Hepatocyte (in vitro differentiated cells): ENCODE measurements at places on chromosomes 7 and 10. TPM values are rescaled to one million over a fixed set of nuclear protein-coding genes. Genes with fewer than 3 reads are reported as not detected.

GRCh38 chr7:153188630-153189029 is 429.1 kb downstream of the ACTR3B start:
- H3K4me1 ChIP-seq: no peaks in the 10 kb centered on the region
- no peaks in the 10 kb centered on the region for H3K27me3 ChIP-seq
- no peak overlapping the region for H3K4me3 ChIP-seq
- no peak overlapping the region for H3K27ac ChIP-seq

- no peak overlapping the region for H3K27ac ChIP-seq
These were observed 178.3 kb upstream of the AUTS2 start for GRCh38 chr7:69419934-69420333.

Gene NPFFR1
- total RNA-seq: not detected in 2 replicates

DNA sequence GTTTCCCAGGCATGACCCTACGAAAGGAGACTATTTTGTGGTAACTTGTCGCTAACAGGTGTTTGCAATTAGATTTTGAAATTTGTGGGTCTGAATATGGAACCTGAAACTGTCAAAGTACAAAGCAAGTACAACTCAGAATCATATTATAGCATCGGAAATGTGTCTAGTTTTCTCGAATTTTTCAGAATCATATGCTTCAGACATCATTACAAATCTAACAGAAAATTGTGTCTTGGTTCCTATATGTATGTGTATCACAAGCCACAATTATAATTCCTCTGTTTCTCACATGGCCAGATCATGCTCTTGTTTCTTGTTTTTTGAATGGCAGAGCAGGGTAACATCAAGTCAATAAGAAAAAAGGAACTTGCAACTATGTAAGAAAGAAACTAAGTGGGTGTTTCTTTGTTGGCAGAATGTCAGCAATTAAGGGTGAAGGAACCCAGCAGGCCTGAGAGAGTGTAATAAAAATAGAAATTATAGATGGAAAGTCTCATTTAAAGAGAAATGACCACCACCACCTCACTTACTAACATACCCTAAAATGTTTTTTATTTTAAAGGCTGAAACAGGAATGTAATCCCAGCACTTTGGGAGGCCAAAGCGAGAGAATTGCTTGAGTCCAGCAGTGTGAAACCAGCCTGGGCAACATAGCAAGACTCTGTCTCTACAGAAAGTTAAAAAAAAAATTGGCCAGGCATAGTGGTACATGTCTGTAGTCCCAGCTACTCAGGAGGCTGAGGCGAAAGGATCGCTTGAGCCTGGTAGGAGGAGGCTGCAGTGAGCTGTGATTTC is 51.3 kb downstream of the PRTFDC1 start:
- H3K27me3 ChIP-seq: no peaks in the 10 kb centered on the region
- no peak overlapping the region for H3K4me3 ChIP-seq
- H3K4me1 ChIP-seq: peaks cover 11% of the 10 kb centered on the region
- H3K36me3 ChIP-seq: no peaks in the 10 kb centered on the region

DNA sequence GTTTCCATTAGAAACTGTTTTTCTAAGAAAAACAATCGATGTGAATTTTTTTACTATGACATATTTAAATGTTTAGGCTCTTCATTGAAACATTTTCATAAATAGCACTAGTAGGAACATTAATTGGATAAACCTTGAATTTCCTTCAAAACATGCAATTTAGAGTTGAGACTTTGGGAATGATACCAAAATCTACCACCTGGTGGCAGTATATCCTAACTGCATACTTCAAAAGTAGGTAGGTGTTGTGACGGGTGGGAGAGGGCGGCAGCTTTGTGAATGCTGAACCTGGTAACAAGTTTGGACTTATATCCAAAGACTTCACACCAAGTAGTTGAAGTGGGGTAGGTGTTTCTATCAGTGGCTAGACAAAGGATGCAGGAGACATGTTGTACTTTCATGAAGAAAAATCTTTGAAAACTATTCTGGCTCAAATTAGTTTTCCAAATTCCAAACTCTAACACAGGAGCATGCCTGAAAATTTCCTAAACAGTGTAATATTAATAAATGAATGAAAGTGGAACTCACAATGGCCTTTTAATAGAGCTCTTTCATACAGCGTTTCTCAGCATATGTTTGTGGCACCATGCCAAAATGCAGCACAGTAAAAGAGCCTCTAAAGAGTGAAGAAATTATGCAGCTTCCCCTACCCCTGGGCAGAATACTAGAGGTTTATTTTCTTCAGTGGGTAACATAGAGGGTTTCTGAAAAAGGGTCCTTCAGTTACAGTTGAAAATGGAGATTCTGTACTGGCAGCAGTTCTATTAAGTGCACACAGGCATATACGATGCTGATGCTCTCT is 201.0 kb upstream of the TPK1 start:
- no peaks in the 10 kb centered on the region for H3K36me3 ChIP-seq
- no peaks in the 10 kb centered on the region for H3K4me1 ChIP-seq
- DNase-seq: peak; percentile 77
- no peak overlapping the region for H3K27ac ChIP-seq
- no peak overlapping the region for H3K4me3 ChIP-seq
- no peaks in the 10 kb centered on the region for H3K27me3 ChIP-seq

DNA sequence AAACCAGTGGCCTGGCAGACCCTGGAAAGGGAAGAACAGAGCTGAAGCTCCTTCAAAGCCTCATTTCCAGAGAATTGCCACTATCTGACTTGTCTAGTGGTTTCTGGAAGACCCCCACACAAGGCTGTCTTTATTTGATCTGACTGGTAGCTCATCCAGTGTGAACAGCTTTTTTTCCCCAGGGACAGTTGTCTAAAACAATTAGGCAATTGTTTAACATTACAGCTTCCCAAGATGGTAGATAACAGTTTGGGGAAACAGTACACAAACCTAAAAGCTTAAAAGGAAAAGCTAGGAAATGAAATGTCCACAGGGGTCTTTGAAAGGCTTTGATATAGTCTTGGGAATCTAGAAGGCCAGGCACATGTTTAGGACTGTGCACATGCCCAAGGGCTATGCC is 203.4 kb upstream of the CTBP2 start:
- no peak overlapping the region for H3K27ac ChIP-seq
- DNase-seq: no peak
- H3K4me1 ChIP-seq: no peaks in the 10 kb centered on the region
- no peaks in the 10 kb centered on the region for H3K27me3 ChIP-seq
- H3K36me3 ChIP-seq: no peaks in the 10 kb centered on the region

Gene GBX1
- total RNA-seq: not detected in 2 replicates

DNA sequence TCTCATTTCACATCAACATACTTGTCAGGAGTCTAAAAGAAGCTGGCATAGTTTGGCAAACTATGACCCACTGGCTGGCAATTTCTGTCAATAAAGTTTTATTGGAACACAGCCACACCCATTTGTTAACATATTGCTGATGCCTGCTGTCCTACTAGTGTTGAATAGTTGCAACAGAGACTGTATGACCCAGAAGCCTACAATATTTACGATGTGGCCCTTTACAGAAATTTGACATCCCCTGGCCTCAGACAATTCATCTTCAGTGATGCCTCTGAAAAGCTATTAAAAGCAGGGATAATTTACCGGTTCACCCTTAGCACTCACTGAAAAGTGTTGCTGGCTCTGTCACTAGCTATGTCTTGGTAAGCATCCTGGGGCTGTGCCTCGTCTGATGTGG is 155.2 kb downstream of the ARID5B start:
- no peaks in the 10 kb centered on the region for H3K27me3 ChIP-seq
- peaks cover 57% of the 10 kb centered on the region for H3K4me1 ChIP-seq
- H3K27ac ChIP-seq: peak overlapping the region; percentile 68
- peaks cover 6% of the 10 kb centered on the region for H3K36me3 ChIP-seq
- DNase-seq: no peak
- no peak overlapping the region for H3K4me3 ChIP-seq

GRCh38 chr10:123236126-123236525 is 81.9 kb downstream of the BUB3 start:
- no peak overlapping the region for H3K4me3 ChIP-seq
- H3K36me3 ChIP-seq: no peaks in the 10 kb centered on the region

GRCh38 chr7:158097453-158098124 is 490.0 kb downstream of the PTPRN2 start:
- H3K36me3 ChIP-seq: no peaks in the 10 kb centered on the region
- H3K27me3 ChIP-seq: no peaks in the 10 kb centered on the region
- no peak overlapping the region for H3K4me3 ChIP-seq

Gene CYP3A7
- total RNA-seq: 770 and 803 TPM in 2 replicates

DNA sequence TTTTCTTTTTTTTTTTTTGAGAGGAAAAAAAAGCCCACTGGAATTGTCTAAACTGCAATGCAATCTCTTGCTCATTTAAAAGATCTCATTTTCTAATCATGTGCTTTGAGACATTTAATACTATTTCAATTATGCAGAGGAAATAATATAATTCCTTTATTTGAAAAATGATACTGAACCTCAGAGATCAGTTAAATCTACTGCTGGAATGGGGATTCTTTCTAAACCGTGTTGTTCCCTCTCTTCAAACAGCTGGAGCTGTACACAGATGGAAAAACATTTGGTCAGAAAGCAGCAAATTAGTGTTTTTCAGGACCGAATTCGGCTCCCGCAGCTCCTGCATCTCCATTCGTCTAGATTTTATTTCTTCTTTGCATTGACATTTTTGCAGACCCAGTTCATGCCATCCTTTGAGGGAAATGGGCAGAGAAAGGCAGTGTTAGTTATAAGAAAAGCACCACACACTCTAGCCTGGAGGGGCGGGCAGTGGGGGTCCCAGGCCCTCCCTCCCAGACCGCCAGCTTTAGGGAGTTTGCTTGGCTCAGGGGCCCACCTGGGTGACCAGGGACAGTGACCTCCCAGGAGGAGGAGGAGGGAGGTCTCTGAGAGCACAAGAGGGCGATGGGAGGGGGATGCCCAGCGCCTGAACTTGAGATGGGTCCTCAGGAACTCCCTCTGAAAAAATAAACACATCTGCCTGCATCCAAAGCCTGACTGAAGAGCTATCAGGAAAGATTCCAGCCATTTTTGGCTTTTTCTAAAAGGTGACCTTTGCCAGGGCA is 32.4 kb downstream of the TRIM8 start:
- H3K27ac ChIP-seq: peak overlapping the region; percentile 93
- H3K27me3 ChIP-seq: no peaks in the 10 kb centered on the region
- no peaks in the 10 kb centered on the region for H3K36me3 ChIP-seq
- no peak for DNase-seq
- no peak overlapping the region for H3K4me3 ChIP-seq

GRCh38 chr10:9895453-9895852 is 1122.2 kb upstream of the CELF2 start:
- H3K4me1 ChIP-seq: no peaks in the 10 kb centered on the region
- no peak for DNase-seq
- no peaks in the 10 kb centered on the region for H3K27me3 ChIP-seq
- H3K27ac ChIP-seq: no peak overlapping the region
- H3K36me3 ChIP-seq: no peaks in the 10 kb centered on the region
- H3K4me3 ChIP-seq: no peak overlapping the region

GRCh38 chr10:86300399-86300925 is 66.1 kb downstream of the GRID1 start:
- H3K27me3 ChIP-seq: peaks cover 6% of the 10 kb centered on the region
- DNase-seq: no peak
- no peaks in the 10 kb centered on the region for H3K36me3 ChIP-seq
- H3K4me3 ChIP-seq: no peak overlapping the region
- no peaks in the 10 kb centered on the region for H3K4me1 ChIP-seq

GRCh38 chr7:7017707-7018280 is 164.6 kb upstream of the C1GALT1 start:
- H3K36me3 ChIP-seq: no peaks in the 10 kb centered on the region
- H3K27me3 ChIP-seq: no peaks in the 10 kb centered on the region
- H3K4me1 ChIP-seq: no peaks in the 10 kb centered on the region
- no peak for DNase-seq
- no peak overlapping the region for H3K27ac ChIP-seq
- no peak overlapping the region for H3K4me3 ChIP-seq

Gene AMPH
- 1.6 and 2.0 TPM in 2 replicates for total RNA-seq

Gene CTTNBP2
- total RNA-seq: 10.9 and 14.5 TPM in 2 replicates

- no peaks in the 10 kb centered on the region for H3K4me1 ChIP-seq
- no peak overlapping the region for H3K4me3 ChIP-seq
- no peak for DNase-seq
- no peaks in the 10 kb centered on the region for H3K27me3 ChIP-seq
These were observed 32.1 kb downstream of the BTRC start for GRCh38 chr10:101385866-101386658.

- H3K27ac ChIP-seq: peak overlapping the region; percentile 28
- H3K36me3 ChIP-seq: no peaks in the 10 kb centered on the region
- H3K4me1 ChIP-seq: peaks cover 22% of the 10 kb centered on the region
- no peak overlapping the region for H3K4me3 ChIP-seq
- DNase-seq: no peak
These were observed 46.8 kb downstream of the HIPK2 start for GRCh38 chr7:139730746-139731612.

DNA sequence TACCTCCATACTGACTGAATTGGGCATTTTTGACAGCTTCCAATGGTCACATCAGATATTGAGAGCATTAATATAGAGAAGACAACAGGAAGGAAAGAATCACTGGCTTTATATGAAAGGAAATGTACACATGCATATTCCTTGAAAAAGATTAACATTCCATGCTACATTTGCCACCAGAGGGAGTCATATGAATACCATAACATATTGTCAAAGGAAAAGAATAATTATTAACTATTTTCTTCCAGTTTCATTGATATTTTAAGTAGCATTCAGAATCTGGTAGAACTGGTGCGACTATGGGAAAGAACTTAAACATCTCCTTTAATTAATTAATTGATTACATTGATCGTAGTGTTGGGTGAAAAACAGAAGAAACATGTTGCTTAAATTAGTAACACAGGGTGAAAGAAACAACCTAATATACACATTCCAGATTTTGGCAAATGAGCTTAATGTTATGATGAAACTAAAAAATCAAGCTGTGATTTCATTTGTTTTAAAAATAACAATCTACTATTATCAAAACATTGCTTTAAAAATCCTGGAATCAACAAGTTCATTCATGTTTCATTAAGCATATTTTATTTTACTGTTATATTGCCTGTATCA is 71.5 kb downstream of the GPR85 start:
- H3K27me3 ChIP-seq: no peaks in the 10 kb centered on the region
- no peak overlapping the region for H3K4me3 ChIP-seq
- no peaks in the 10 kb centered on the region for H3K36me3 ChIP-seq
- H3K27ac ChIP-seq: no peak overlapping the region
- peak; percentile 46 for DNase-seq

Gene WNT8B
- total RNA-seq: not detected in 2 replicates
